ENCODE measurements at places on chromosomes 16 and 17.

GRCh38 chr16:68022278-68022727 is 729 bp downstream of the DDX28 start:
- no peak for DNase-seq

DNA sequence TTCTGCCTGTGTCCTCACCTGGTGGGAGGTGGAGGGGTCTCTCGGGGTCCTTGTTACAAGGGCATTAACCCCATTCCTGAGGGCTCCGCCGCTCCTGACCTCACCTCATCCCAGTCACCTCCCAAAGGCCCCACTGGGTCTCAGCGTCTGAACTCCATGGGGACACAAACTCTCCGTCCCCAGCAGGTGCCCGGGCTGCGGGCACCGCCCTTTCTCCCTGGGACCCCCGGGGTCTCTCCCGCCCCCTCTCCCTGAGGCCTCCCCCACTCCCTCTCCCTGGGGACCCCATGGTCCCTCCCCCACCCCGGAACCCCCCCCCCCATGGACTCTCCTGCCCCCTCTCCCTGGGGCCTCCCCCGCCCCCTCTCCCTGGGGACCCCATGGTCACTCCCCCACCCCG is 24.8 kb downstream of the CACNA1H start:
- DNase-seq, result no peak

GRCh38 chr17:44623070-44623725 is 33.1 kb upstream of the MEIOC start:
- no peak for DNase-seq

GRCh38 chr16:80107900-80108299 is 432.9 kb upstream of the DYNLRB2 start:
- no peak for DNase-seq

GRCh38 chr17:20307326-20307910 is 159.9 kb downstream of the LGALS9B start:
- DNase-seq, result no peak

GRCh38 chr16:56672761-56673536 is 3.3 kb downstream of the MT1H start:
- no peak for DNase-seq

DNA sequence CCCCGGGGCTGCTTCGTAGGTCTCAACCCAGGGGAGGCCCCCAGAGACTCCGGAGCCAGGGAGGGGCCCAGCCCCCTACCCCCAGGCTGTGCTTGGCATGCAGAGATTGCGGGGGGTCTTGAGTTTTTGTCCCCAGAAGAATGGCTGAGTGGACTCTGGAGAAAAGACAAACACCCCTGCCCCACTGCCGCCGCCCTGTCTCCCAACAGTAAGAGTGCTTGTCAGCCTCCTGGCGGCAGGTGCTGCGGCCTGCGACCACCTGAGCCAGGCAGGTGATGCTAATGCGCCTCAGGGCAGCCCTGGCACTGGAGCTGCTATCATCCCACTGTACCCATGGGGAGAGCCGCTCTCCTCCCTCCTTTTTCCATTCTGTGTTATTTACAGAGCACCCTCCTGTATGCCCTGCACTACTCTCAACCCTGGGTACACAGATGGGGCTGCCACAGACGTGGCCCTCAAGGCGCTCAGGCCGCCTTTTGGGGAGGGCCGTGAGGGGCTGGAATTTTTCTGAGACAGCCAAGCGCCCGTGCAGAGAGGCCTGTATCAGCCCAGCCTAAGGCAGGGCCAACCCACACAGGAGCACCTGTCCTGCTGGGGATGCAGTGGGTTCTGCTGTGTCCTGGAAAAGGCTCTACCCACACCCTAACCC is 2.6 kb upstream of the IL17C start:
- DNase-seq, result no peak

DNA sequence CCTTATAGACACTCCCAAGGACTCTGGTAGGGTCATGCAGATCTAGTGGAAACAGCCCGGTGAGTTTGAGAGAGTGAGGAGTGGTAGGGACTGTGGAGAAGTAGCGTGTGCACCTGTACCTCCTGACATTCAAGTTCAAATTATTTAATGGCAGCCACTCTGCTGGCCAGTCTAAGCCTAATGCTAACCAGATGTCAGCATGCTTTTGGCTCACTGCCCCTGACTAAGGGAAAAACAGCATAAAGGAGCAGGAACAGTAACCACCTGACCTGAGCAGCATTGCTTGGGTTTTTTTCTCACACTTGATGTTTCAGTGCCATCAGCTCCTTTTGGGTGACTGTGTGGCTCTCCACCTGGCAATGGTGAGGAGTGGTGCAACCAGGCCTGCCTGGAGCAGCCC is 23.8 kb upstream of the SLC12A3 start:
- no peak for DNase-seq

DNA sequence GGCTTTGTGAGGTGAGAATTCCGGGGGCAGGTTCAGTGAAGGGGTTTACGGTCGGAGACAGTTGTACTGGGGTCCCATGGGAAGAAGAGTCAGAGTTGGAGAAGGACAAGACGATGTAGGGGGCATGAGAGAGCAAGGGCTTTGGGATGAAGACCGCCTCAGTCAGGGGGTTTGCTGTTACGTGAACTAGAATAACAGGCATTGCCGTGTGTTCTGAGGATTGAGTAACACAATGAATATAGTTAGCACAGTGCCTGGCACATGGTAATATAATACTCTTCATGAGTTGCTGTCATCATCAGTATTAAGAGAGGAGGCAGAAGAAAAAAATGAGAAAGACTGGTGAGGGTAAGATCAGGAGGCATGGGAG is 577 bp downstream of the ZNF646 start:
- no peak for DNase-seq

GRCh38 chr17:75135452-75135851 is 3.9 kb upstream of the NT5C start:
- no peak for DNase-seq

DNA sequence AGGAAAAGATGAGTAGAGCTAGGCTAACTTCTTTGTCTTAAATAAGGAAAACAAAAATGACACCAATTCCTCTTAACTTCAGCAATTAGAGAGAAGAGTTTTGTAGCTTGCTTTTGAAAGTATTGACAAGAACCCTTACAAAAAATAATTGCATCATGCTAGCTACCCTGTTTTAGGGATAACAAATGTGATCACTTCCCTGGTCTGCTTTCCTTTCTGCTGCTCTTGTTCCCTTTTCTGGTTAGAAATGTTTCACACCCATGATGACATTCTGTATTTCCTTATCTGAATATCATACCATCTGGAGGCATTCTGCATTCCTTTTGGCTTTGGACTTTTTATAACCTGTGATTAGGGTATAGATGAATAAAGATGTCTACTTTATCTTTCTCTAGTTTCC is 9.9 kb upstream of the SMIM36 start:
- DNase-seq, result no peak

- peak; percentile 42 for DNase-seq
These were observed 2.6 kb downstream of the GTF3C1 start for GRCh38 chr16:27547134-27547533.

- no peak for DNase-seq
These were observed 154.2 kb upstream of the SHISA6 start for GRCh38 chr17:11086646-11087340.

- no peak for DNase-seq
These were observed 1066.7 kb upstream of the RBFOX1 start for GRCh38 chr16:6265968-6266367.

GRCh38 chr16:67468731-67469130 is 12.2 kb downstream of the ATP6V0D1 start:
- DNase-seq, result no peak

GRCh38 chr16:29316761-29317183 is 89.7 kb downstream of the NPIPB11 start:
- no peak for DNase-seq

GRCh38 chr16:17983847-17984639 is 352.5 kb downstream of the NPIPA8 start:
- DNase-seq, result no peak

- DNase-seq, result no peak
These were observed 30.3 kb upstream of the MYO15B start for GRCh38 chr17:75557075-75557851.

DNA sequence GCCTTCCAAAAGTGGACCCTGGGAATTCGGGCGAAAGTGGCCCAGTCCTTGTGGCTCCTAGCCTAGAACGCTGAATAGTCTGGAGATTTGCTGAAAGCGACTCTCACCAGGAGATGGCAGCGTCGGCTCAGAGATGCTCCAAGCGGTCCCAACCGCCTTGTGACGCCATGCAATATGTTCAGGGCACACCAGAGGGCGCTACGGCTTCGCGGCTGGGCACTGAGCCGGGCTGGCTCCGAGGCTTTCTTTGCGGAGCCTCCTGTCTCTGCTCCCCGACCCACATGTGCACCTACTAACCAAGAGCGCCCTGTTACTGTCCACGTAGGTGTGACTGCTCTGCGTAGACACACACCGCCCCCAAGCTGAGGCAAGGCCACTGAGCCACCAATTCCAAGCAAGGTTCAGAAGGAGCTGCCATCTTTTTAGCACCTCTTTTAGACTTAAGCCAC is 36.9 kb downstream of the SYCE1L start:
- DNase-seq, result peak; percentile 48

DNA sequence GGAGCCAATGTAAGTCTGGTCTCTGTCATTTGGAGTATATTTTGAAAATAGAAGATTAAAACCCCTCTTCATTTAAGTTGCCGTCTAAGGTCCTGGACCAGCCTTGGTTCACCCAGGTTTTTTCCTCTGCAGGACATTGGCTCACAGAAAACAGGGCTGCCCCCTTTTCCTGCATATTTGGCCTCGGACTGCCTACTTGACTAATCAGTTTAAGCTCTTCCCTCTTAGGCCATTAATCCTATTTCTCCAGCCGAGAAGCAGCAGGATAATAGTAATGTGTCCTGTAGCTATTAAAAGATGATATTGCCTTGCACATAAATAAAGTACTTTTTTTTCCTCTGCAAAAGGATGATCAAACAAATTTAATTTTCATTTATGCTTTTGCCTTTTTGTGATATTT is 52.1 kb downstream of the PRKCA start:
- no peak for DNase-seq

DNA sequence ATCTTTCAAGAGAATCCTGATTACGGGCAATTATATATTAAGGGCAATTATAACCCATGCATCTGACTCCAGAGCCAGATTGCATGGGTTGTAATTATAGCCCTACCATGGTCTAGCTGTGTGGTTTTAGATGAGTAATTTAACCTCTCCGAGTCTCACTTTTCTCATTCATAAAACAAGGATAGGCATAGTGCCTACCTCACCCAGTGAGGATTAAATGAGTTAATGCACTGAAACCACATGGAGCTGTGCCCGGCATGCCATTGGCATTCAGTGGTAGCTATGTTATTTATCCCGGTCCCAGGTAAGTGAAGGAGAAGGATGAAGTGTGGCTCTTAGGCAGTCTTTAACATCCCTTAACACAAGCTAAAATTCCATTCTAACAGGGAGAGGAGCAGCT is 6.3 kb downstream of the SNX20 start:
- DNase-seq, result no peak

DNA sequence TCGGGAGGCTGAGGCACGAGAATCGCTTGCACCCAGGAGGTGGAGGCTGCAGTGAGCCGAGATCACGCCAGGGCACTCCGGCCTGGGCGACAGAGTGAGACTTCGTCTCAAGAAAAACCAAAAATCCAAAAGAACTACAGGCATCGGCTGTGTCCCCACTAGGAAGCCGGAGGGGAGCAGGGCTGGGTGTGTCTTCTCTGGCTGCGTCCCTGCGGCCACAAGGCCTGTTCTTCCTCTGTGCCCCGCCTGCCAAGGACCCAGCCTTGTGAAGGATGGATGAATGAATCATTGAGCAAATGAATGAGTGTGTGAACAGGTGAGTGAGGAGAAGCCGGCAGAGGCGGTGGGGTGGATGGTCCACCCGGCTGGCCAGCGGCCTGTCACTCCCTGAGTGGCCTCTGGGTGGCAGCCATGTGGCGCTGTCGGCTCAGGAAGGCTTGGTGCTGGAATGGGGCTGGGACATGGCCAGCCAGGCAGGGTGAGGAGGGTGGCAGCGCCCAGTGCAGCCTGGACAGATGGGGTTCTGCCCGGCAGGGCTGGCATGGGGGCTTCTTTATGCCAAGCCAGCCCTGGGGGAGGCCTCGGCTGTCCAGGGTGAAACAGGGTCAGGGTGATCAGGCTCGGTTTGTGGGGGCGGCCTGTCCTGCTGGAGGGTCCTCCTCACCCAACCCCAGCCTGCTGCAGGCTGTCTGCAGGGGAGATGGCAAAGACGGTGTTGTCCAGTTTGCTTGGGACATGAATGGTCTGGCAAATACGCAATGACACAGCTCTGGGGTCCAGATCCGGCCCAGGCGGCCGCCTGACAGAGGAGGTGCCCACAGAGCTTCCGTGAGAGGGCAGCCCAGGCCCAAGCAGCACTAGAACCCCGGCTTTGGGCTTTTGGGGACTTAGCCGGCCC is 21.7 kb downstream of the SLC25A10 start:
- DNase-seq, result no peak

GRCh38 chr17:74566132-74566753 is 1.1 kb downstream of the CD300H start:
- no peak for DNase-seq

DNA sequence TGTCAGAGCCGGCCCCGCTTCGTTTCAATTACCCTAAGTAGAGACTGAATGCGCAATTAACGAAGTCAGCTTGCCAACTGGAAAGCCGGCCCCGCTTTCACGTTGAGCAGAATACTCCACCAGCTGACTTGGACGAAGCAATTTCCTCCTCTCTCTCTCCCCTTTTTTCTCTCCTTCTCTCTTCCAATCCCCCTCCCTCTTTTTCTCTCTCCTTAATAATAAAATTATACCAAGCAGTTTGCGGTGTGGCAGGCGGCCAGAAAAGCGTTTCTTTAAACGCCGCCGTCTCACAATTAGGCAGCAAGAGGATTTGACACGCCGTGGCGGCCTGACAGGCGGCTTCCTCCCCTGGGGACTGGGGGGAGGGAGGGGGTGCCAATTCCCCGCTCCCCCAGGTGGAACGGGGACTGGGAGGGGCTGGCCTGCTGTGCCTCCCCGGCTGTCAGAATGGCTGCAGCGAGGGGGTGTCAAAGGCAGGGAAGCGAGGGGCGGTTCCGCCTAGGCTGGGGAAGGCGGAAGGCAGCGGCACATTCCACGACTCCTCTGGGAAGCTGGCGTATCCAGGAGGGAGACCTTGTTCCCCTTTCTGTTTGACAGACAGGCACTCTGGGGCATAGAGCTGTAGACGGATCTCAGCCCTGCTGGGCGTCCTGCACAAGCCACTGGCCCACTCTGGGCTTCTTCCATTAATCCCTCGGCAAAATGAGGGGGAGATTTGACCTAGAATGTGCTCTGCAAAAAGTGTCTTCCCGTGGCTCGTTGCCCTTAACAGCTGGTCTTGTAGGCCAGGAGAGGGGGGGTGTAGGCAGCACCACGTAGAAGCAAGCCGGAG is 52.7 kb downstream of the SREBF1 start:
- DNase-seq, result peak; percentile 52
